NCI-H748 treated with DMSO at 0.1 percent for 48 hours (cell line): ENCODE measurements at places on chromosomes 2 and 18.
A peak's percentile ranks its signal among the peaks of the same experiment; 100 is the strongest.

DNA sequence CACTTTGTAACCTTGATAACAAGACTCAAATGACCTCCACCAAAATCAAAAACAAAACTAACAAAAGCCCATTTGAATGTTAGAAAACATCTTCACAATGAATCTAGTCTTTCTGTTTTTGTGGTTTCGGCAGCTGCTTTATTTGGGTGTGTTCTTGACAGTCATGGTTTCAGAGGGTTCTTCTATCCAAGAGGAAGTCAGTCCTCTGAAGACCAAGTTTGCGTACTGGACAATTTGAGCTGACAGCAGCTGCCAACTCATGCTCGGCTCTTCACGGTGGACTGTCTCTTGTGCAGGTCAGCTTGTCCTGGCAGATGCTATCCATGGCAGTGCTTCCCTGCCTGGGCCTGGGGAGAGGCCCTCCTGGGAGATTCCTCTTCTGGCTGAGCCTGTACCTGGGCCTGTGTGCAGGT, 91.0 kb downstream of the TMEM17 start:
- DNase-seq, result no peak

DNA sequence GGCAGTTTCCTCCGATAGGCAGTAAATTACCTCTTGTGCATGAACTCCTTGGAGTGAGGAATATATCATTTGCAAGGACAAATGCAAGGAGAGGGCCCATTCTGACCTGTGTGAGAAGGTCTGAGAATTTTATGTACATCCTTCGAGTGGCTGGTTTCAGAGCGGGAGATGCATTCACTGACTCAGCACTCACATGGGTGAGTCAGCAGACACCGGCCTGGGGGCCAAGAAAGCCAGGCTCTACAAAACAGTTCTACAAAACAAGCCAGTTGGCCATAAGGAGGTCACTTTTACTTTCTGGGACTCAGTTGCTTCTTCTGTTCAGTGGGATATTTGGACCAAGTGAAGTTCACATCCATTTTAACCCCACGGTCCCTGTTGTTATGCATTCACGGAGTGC, 35.3 kb downstream of the CYP26B1 start:
- DNase-seq, result no peak

DNA sequence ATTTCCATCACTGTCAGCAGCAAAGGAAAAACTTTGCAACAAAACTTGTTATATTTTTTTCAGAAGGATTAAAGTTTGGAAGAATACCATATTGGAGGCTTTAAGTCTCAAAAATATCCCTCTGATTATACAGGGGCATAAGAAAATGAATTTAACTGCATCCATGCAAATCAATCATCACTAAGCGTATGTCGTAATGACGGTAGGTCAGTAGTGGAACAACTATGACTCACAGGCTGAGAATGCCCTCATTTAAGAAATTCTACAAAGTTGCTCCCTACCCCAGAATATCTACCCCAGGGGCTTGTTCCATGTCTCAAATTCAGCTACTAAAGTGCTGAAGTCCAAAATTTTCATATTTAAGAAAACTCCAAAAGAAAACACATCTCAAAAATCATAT, 12.5 kb upstream of the NAB1 start:
- DNase-seq, result no peak

DNA sequence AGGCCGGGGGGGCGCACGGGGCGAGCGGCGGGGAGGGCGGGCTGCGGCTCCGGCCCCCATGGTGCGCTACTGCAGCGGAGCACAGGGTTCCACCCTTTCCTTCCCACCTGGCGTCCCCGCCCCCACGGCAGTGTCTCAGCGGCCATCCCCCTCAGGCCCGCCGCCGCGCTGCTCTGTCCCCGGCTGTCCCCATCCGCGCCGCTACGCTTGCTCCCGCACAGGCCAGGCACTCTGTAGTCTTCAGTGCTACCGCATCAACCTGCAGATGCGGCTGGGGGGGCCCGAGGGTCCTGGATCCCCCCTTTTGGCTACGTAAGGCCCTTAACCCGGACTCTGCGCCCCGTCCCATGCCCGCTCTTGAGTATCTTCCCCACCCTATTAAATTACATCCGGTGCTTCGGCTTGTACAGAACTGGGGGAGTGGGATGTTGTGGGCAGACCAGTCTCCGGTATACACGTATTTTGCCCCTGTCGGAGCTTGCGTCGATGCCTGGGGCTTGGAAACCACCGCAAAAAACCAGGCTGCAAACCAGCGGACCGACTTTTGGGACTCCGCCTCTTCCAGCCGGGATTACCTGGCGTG, 598 bp upstream of the WBP1 start:
- peak; percentile 57 for DNase-seq

DNA sequence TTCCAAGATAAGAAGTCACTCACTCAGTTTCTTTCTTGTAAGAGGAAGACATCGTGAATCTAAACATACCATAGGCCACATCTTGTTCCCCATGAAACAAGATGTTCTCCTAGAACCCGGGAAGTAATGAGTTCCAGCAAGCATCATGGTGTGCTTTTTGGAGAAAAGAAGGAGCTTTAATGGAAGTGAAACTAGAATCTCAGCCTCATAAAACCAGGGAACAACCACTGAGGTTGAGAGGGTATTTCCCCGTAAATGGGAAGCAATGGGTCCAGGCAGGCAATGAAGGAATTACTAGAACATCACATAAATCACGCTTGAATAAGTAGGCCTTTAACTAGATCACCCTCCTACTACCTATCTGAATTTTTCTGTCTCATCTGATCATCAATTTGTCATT, 40.3 kb downstream of the PSTPIP2 start:
- no peak for DNase-seq

- DNase-seq, result no peak
Observed at GRCh38 chr18:42807887-42808286, 307.6 kb downstream of the RIT2 start.

DNA sequence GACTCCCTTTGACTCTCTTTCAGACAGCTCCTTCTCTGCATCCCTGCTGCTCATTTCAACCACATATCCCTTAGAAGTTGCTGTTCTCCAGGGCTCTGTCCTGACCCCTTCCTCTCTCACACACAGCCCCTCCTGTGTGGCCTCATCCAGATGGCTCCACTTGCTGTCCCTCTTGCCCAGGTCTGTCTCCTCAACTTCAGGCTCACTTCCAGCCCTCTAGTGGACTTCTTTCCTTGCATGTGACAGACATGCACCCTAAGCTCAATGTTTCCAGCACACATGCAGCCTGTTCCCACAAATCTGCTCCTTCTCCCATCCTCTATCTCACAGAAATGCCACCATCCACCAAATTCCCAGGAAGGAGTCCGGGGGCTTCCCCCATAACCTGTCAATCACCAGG, 9.0 kb upstream of the MRPL19 start:
- no peak for DNase-seq

- peak; percentile 10 for DNase-seq
Observed at GRCh38 chr2:45218931-45219339, 209.7 kb upstream of the SIX2 start.

GRCh38 chr2:607172-607571, 70.0 kb downstream of the TMEM18 start:
- DNase-seq, result no peak

GRCh38 chr2:69141061-69141460, 128.1 kb downstream of the ANTXR1 start:
- no peak for DNase-seq

GRCh38 chr18:52888014-52888413, 548.0 kb downstream of the DCC start:
- DNase-seq, result peak; percentile 14

DNA sequence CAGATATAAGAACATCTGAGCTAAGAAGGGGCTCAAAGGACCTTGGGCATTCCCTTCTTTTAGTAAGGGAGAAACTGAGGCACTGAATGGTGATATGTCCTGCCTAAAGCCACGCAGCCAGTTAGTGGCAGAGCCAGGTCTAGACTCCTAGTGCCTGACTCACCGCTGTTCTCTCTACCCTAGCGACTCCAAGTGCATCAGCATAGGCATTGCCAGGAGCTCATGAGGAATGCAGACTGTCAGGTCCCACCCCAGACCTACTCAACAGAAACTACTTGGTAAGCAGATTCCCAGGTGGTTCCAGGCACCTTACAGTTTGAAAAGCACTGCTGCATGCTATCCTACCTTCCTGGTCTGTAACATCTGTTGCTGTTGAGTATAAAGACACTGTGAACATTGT, 158.9 kb downstream of the MSH2 start:
- no peak for DNase-seq
